ENCODE measurements at places on chromosomes 2 and 18.

- DNase-seq, result no peak
These were observed 548.3 kb upstream of the VWC2L start for GRCh38 chr2:213862407-213863076.

GRCh38 chr2:65660340-65660739 is 227.9 kb upstream of the SPRED2 start:
- no peak for DNase-seq

GRCh38 chr2:172588931-172589330 is 33.0 kb downstream of the PDK1 start:
- no peak for DNase-seq

GRCh38 chr18:74609535-74609934 is 11.9 kb downstream of the ZNF407 start:
- no peak for DNase-seq

DNA sequence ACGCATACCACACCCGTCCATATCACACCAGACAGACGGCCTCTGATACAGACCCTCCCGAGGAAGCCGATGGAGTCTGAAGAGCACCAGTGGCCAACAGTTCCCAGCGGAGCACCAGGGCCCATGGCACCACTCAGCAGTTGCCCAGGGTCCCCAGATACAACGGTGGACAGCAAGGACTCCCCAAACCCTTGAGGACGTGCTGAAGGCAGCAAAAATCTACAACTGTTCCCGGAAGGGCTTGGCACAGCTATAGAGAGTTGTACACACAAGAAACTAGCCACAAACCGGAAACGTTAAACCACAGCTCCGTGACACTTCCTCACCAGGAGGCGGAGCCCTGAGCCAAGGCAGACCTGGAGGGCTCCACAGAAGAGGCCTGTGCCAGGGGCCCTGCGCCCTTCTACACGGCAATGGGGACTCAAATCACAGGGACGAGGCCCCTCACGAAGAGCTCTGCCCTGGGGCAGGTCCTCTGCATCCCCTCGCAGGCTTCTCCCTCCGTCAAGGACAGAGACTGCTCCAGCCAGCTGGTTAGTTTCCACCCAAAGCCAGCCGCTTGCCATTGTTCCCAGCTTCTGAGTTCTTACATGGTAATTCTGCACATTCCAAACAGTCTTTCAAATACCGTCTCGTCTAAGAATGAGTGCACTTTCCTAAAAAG is 133.4 kb downstream of the HDAC4 start:
- peak; percentile 74 for DNase-seq

GRCh38 chr18:62925031-62925688 is 209.8 kb downstream of the PHLPP1 start:
- DNase-seq, result no peak

DNA sequence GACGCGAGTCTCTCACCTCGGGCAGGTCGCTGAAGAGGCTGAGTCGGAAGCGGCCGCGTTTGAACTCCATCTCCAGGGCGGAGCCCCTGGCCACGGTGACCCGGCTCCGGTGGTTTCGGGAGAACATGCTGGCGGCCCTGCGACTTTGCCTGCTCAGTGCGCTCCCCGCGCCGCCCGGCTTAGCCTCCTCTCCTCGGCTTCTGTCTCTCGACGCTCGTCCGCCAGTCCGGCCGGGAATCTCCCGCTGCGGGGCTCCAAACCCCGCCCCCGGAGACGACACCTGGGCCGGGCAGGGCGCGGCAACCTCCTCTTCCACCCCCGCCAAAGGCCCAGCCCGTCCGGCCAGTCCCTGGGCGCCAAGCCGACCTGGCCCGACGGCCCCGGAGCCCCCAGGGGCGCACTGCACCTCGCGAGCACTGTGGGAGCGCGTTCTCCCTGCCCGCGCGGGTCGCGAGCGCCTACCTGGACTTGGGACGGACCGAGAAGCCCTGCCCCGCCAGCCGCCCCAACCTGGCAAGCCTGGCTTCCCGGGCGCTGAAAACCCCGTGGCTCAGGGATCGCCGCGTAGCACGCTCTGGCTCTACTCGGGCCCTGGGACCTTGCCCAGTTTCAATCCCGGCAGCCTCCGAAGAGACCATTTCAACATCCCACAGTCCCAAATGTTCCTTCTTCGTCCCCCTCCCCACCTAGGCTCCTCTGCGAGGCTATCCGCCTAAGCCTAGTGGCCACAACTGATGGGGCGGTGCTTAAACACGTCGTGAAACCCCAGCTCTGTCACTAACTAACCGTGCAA is at the start of gene RTKN:
TSS of gene RTKN (minus strand) at position 248 of the 793 bp plus-strand sequence. CDS start at position 127, 121 bp downstream.
- DNase-seq, result no peak
